HS-5 (cell line): ENCODE measurements at places on chromosomes 12 and 14.

GRCh38 chr14:32998433-32998832 lies 59.8 kb downstream of the NPAS3 start:
- peak; percentile 4 for DNase-seq

GRCh38 chr12:59678759-59679411 lies 83.1 kb downstream of the SLC16A7 start:
- no peak for DNase-seq

- DNase-seq, result no peak
Observed at GRCh38 chr12:5648692-5649359, 216.9 kb downstream of the NTF3 start.

GRCh38 chr12:92273076-92273475 lies 127.4 kb upstream of the BTG1 start:
- no peak for DNase-seq

DNA sequence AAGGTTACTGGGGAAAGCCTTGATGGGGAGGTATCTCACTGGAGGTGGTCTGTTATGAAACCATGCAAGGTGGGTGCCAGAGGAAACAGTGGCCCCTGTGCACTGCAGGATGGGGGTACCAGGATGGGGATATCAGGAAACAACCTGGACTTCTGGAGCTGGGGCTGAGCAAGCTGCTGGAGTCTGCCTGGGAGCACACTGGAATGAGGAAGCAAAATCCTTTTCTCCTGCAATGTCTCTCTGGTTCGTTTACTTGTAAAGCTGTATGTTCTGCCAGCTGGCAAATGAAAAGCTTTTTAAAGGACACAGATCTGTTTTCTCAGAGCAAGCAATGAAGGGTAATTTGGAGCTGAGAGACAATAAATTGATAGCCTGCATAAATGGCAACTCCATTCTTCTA lies 23.2 kb upstream of the SERPINA1 start:
- DNase-seq, result no peak

GRCh38 chr12:10615532-10615931 lies 2.1 kb upstream of the MAGOHB start:
- no peak for DNase-seq

- DNase-seq, result no peak
Observed at GRCh38 chr14:94398536-94398935, 10.1 kb upstream of the SERPINA1 start.

DNA sequence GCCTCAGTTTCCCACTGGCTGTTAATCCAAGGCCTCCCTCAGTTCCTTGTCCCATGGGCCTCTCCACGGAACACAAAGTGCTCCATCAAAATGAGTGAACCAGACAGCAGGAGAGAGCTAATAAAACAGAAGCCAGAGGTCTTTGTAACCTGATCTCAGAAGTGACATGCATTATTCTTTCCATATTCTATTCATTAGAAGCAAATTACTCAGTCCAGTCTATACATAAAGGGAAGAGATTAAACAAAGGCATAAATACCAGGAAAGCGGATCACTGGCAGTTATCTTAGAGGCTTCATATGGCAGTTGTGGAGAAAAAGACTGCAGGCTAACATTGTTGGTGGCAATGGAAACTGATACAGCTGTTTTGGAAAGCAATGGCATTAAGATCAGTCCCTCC lies 170.6 kb upstream of the GARIN6 start:
- DNase-seq, result no peak

- DNase-seq, result no peak
Observed at GRCh38 chr12:1877169-1877878, 41.1 kb downstream of the CACNA2D4 start.

GRCh38 chr14:44151130-44151820 lies 355.8 kb downstream of the FSCB start:
- DNase-seq, result no peak

DNA sequence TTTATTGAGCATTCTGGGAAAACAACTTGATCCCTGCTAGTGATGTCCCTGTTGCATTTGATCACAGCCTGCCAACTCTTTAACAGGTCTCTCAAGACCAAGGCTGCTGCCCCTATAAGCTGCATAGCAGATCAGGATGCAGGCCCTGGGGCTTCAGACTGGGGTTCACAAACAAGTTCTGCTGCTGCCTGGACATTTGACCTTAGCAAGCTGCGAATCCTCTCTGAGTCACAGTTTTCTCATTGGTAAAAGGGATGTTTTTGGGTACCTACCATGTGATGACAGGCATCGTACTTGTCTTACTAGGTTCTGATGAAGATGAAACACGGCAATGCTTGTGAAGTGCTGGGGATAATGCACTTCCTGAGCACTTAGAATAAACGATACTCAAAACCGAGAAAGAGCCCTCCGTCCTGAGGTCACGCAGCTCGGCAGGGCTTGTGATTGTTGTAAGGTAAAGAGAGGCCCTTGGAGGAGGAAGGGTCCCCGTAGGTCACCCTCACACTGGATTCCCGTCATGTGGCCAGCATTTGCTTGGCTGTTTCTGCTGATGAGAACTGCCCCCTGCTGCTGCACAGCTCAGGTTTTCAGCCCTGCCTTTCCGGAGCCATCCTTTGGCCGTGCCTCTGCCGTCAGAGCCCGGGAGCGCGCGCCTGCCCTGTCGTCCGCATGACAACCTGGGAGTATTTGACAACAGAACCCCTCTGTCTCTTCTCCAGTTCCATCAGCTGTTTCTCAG lies 39.1 kb downstream of the TSPAN9 start:
- no peak for DNase-seq

- peak; percentile 75 for DNase-seq
Observed at GRCh38 chr14:68941820-68942219, 37.3 kb downstream of the ACTN1 start.

DNA sequence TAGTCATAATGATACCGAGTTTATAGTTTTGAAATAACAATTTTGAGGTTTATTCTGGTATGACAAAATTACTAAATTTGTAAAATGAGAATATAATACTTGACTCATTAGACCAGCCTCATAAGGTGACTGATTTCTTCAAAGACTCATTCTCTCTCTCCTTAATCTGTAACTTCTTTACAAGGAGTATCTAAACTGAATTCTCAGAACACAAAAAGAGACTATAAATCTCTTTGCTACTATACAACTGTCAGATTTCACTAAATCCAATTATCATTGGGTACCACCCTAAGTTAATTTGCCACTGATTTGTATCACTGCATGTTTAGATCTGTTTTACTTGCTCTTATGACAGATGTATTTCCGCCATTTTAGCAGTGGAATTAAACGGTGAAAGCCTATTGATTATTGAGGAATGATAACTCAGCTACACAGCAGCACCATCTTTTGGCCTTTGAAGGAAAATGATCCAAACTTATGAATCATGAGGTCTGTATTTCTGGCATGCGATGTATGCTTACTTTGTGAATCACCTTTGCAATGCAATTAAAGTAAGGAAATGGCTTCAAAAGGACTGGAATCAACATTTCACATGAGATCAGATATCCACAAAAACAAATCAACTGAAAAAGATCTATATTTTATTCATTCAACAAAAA lies 161.2 kb downstream of the RERGL start:
- DNase-seq, result peak; percentile 90

GRCh38 chr14:90453401-90453951 lies 56.6 kb downstream of the CALM1 start:
- no peak for DNase-seq

DNA sequence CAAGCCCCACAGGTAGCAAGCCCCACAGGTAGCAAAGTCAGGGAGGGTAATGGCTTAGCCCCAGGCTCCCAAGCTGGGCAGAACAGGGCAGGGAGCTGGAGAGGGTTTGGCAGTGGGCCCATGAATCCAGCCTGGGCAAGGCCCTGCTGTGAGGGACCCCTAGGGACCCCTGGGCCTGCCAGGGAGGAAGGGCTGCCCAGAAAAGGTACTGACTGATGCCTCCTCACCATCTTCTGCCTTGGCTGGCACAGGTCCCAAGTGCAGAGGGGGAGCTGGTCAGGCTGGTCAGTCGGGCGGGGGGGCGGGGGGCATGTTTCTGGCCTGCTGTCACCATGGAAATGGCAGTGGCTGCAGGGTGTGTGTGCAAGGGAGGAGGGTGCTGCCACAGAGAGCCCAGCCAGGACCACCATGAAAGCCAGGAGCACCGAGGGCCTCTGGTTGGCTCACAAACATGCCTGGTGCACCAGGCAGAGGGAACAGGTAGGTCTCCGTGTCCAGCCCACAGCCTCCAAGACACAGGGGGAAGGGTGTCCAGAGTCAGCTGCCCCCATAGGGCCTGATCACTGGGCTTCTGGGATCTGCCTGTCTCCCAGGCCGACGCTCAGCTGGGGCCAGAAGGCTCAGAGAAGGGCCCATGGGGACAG lies 1.5 kb upstream of the CRIP2 start:
- no peak for DNase-seq

DNA sequence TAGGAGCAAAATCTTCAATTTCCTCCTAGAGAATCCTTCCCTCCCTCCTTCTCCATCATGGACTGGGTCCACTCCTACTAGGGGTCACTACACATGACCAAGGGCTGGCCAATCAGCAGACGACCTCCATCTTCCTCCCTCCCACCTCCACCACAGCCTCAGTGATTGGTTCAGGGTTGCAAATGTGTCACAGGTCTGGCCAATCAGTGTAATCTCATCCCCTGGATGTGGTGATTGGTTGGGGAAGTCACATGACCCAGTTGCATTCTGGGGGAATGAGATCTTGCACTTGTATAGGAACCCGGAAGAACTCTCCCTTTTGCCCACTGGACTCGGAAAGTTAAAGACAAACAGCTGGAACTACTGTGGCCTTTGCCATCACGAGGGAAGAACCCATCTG lies 169.2 kb downstream of the PIWIL1 start:
- DNase-seq, result no peak

DNA sequence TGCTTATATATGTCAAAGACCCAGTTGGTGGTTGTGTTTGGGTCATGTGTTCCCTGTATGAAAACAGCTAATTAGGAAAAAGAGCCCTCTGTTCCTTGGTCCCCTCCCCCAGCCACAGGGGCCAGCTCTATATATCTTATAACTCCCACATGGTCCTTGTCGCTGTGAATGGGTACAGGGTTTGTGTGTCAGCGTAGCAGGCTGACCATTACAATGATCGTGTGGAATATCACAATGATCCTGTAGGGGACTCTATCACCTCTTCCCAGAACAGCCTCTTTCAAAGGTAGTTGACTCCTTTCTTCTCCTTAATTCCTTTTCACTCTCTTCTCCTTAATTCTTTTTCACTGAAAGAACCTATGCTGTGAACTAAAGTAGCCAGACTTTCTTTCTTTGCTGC lies 51.6 kb upstream of the RIC8B start:
- DNase-seq, result no peak

DNA sequence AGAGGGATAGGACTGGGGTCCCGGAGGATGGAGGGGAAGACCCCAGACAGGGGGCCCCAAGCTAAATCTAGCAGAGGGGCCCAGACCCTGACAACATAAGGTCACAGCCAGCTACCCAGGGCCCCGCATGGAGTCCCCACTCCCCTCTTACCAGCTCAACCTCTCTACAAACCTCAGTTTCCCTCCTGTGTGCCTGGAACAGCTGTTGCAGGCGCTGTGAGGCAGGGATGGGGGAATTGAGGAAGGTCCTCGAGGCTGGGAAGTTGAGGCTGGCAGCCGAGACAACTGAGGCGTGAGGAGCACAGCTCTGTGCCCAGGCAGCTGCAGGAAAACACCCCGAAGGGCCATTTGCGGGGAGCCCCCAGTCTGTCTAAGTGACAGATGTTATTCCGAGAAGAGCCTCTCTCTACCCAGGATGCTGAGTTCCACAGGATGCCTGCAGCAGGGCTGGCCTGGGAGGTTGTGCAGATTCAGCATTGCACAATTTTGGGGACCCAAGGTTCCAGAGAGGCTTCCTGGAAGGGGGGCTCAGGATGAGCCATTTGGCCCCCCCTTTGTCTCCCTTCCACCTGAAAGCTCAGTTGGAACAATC lies 42.7 kb upstream of the NCOR2 start:
- no peak for DNase-seq

- DNase-seq, result peak; percentile 65
Observed at GRCh38 chr12:57836442-57837375, 9.8 kb downstream of the CTDSP2 start.

DNA sequence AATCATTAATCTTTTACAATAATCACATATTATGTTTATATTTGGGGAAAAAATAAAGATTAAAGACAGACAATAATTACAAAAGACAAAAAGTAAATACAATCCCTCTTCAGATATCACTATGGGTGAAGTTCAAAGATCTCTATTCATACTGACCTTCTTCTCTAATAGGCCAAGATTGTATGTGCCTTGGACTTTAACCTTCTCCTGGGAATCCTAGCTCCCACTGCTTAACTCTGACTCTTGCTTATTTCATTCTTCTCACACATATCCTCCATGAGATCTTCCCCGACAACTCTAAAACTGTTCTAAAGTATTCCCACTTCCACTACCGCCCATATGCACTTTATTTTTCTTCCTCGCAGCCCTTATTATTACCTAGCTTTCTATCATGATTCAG lies 83.8 kb downstream of the EEA1 start:
- no peak for DNase-seq

GRCh38 chr12:55698241-55698955 lies 9.3 kb downstream of the ITGA7 start:
- no peak for DNase-seq

GRCh38 chr12:131136539-131136872 lies 182.8 kb downstream of the ADGRD1 start:
- no peak for DNase-seq

DNA sequence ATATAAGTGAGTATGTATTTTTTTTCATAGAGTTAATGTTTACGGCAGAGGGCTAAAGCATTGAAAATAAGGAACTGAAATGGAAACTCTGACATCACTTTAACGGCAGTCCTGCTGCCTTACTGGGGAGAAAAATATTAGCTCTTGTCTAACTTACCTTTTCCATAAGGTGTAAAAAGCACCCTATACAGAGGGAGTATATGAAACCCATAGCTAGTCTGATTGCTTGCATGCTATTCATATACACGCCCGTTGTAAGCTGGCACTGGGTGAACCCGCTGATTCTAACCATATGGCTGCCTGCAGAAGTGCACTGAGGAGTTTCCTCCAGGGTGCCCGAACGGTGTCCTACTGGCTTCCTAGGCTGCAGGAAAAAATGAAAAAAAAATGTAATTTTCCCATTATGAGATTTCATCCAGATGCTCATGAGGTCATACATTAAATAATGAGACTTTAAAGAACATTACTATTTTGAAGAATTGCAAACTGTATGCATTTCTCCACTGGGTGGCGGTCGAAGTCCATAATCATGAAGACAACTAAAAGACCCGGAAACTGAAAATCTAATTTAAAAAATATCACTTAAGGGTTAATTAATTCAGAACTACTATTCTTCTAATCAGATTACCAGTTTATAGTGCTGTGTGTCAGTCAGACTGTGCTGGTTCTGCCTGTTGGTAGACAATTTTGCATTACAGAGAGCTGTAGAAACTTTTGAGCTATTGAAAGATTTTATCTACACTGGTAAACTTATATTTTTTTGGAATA lies 144.7 kb downstream of the ALX1 start:
- no peak for DNase-seq

- DNase-seq, result no peak
Observed at GRCh38 chr14:61923348-61923747, 161.1 kb downstream of the SNAPC1 start.

- peak; percentile 82 for DNase-seq
Observed at GRCh38 chr12:43285159-43285598, 266.8 kb downstream of the ADAMTS20 start.

- DNase-seq, result no peak
Observed at GRCh38 chr14:70064136-70064865, 124.5 kb downstream of the SLC8A3 start.
